ENCODE measurements at places on chromosomes 1 and 21. TPM values are rescaled to one million over a fixed set of nuclear protein-coding genes. Genes with fewer than 3 reads are reported as not detected.
A peak's percentile ranks its signal among the peaks of the same experiment; 100 is the strongest.

Gene RSPH1
- total RNA-seq, result not detected

DNA sequence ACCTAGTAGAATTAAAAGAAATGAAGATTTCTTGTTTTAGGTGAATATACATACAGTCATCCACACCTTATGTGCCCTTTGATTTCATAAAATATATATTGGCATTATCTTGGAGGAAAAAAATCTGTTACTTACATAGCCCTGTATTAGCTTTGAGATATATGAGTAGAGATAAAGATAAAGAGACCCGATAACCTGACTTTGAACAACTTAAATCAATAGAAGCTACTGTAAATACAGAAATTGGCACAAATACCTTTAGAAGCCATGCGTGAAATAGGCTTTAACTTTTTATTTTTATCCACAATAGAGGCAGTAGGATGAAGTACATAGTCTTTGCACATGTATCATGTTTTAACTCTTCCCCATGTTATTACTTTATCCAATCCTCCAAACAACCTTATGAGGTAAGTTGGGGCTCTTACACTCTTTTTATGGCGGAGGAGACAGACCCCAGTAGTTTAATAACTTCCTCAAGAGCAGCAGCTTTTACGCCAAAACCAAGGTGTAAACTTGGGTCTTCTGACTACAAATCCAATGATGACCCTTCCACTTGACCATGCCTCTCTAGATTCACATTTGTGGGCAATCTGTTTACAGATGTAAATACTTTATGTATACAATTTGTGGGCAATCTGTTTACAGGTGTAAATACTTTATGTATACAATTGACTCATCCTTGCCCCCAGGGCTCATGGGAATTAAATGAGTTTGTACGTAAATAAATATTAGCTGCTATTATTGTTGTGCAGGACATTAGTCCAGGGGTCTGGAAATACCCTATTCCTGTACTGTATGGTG lies 2.1 kb downstream of the CD55 start:
- no peak for DNase-seq

Gene LRRC47
- total RNA-seq, result 57.5 TPM

Gene YOD1
- 4.9 TPM for total RNA-seq

Gene NCF2
- total RNA-seq, result 5.8 TPM

Gene PGD
- 37.9 TPM for total RNA-seq

GRCh38 chr1:64246294-64246917 lies 43.0 kb downstream of the UBE2U start:
- DNase-seq, result no peak

DNA sequence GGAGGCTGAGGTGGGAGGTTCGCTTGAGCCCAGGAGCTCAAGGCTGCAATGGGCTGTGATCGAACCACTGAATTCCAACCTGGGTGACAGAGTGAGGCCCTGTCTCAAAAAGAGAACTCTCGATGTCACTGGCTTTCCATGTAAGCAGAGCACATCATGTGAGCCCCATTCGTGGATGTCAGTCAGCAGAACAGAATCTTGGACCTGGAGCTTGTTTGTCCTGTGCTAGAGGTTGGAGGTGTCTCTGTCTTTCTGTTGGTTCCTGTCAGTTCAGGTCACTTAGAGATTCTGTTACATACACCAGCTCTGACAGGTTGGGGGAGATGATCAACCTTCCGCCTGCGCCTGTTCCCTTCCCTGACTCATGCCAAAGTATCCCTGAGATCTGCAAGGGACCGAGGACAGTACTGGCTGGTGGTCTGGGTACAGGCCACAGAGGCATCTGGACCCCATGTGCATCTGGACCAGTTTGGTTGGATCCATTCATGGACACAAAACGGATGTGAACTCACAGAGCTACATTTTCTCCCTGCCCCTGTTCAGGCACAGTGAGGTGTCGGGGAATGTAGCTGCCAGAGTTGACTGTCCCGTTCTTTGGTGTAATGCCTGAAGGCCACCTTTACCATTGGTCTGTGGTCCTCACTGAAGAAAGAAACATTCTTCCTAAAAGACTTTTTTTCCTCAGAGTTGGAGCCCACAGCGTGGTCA lies 10.0 kb downstream of the ARF1 start:
- no peak for DNase-seq

Gene APCS
- not detected for total RNA-seq

DNA sequence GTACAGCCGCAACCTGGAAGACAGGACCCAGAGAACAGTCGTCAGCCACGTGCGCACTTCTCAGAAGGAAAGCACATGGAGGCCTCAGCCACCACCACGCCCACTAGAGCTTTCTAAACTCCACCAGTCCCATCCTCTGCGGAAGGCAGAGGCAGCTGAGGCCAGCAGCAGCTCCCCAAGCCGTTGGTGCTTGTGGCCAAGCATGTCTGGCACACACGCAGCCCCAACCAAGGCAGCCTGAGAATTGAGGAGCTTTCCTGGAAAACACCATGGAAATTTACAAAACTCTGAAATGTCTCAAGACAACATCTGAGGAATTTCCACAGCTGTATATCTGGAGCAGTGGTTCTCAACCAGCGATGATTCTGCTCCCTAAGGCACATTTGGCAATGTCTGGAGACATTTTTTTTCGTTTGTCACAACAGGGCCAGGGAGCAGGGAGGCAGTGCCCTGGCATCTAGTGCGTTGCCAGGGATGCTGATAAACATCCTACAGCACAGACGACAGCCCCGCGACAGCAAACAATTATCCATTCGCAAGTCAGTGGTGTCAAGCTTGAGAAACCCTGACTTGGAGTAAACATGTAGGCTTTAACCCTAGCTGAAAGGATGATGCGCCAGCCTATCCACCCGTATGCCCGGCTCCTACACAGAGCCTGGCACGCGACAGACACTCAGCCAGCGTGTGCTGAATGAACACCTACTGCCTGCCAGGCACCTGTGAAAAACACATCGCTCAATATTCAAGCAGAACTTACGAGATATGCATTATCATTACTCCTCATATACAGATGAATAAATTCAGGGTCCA lies 24.7 kb downstream of the NPHP4 start:
- DNase-seq, result peak; percentile 68

Gene LCE3E
- not detected for total RNA-seq

DNA sequence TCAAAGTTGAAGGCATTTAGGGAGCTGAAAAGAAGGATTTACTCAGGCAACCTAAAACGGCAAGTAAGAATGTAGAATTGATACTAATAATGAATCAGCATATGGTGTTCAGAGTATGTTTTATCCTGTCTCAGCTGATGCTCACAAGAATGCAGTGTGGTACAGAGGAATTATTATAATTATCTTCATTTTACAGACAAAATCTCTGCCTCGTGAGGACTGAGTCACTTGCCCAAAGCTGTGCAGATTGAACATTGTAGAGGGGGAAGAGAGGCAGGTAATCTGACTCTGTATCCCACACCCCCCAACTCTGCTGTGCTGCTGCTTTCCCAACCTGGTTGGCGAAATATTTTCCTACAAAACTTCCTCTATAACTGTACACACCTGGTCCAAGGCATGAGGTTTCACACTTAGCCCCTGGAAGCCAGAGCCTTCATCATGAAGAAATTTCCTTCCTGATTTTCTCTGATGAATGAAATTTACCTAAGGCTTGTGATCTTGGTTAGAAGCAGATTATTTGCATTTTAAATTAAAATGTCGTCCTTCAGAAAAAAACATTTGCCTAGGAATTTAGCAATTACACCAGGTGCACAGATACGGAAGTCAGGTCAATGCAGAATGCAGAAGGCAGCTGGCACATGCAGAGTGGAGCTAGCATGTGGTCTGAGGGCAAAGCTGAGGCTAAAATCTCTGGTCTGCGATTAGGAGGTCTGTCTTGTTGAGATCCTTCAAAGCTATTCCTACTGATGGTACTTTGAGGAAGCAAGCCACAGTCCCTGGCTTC lies 52.8 kb downstream of the DPT start:
- no peak for DNase-seq

Gene UTS2
- total RNA-seq, result not detected

DNA sequence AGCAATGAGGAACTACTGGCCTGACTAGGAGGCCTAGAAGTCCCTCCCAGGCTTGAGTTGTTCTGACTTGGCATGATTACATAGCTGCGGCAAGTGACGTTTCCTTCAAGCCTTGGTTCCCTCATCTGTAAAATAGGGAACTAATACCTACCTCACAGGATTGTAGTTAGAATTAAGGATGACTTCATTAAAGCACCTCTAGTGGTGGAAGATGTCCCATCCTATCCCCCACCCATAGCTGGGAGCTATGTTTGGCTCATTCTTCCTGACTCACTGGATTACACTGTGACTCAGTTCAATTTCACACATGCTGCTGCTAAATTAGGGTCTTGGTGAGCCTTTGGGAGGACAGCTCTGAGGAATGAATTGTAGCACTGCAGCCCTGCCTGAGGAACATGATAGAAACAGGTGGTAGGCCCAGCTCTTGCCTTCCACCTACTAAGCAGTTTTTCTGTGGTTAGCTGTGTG lies 6.0 kb upstream of the SHISA4 start:
- DNase-seq, result no peak

- DNase-seq, result no peak
These were observed 29.4 kb upstream of the CSF3R start for GRCh38 chr1:36511804-36512798.

GRCh38 chr1:226211181-226211821 lies 12.2 kb upstream of the MIXL1 start:
- DNase-seq, result no peak

- DNase-seq, result no peak
These were observed 71.4 kb downstream of the CDC7 start for GRCh38 chr1:91572044-91572443.

Gene DSCAM
- total RNA-seq, result not detected

GRCh38 chr1:179322557-179322956 lies 29.0 kb downstream of the SOAT1 start:
- no peak for DNase-seq

Gene ARHGAP29
- total RNA-seq, result 25.9 TPM

GRCh38 chr21:32900814-32901213 lies 124.9 kb upstream of the OLIG2 start:
- no peak for DNase-seq

- DNase-seq, result no peak
These were observed 277.2 kb upstream of the VAMP3 start for GRCh38 chr1:7493711-7494454.

Gene GBP4
- 8.8 TPM for total RNA-seq

- peak; percentile 64 for DNase-seq
These were observed 5.4 kb downstream of the FOXO6 start for GRCh38 chr1:41366455-41367287.

DNA sequence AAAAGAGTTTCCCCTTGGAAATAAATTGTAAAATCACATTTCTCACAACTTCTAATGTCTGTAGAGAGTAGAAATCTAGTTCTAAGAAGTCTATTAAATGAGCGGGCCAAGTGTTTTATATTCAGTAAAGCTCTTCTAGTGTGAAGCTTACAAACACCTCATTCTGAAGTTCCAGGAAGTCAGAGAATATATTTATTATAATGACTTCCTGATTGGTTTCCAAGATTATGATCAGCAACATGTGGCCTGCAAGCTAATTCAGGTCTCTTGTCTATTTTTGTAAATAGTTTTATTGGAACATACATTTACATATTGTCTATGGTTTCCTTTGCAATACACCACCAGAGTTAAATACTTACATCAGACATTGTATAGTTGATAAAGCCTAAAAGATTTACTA lies 603.9 kb downstream of the AMY1C start:
- DNase-seq, result no peak

Gene LIPI
- not detected for total RNA-seq

Gene NTMT2
- 5.9 TPM for total RNA-seq

Gene ZNF672
- total RNA-seq, result 45.5 TPM

Gene OR2G6
- total RNA-seq, result not detected
